ENCODE measurements at places on chromosomes 1 and 21.

GRCh38 chr1:216416488-216416887 lies 6.8 kb downstream of the USH2A start:
- no peak for DNase-seq

DNA sequence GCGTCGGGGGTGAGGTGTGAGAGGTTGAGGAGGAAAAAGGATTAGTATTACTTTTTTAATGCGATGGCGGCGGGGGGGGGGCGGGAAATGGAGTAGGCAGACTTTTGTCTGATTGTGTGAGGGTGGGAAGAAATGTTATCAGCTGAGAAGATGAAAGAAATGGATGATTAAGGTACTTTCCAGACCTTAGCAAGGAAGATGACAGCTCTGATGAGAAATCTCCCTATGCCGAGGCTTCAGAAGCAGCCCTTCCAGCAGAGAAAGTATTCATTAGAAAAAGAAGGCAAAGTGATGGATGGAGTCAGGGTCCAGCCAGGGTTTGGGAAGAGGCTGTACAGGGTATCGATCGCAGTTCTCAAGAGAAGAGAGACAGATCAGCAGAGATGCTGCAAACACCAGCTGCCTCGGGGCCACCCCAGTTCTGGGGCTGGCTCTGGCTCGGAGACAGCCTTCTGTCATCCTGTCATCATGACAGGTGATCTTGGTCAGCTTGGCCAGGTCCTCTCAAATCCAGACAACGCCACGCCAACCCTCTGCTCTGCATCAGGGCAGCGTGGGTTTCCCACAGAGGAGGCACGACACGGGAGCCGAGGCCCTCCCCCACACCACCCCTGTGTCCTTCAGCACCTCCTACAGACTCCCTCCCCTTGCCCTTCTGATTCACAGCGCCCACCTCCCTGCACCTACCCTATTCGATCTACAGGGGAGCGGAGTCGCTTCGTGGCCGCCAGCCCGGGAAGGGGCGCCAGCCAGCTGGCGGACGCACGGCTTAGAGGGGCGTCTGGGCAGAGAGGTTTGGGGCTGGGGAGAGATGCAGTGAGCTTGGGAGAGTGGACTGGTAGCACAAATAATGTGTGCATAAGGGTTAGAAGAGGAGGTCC lies 674 bp upstream of the ATXN7L2 start:
- DNase-seq, result no peak

- no peak for DNase-seq
Observed at GRCh38 chr1:90210633-90211491, 216.0 kb downstream of the ZNF326 start.

DNA sequence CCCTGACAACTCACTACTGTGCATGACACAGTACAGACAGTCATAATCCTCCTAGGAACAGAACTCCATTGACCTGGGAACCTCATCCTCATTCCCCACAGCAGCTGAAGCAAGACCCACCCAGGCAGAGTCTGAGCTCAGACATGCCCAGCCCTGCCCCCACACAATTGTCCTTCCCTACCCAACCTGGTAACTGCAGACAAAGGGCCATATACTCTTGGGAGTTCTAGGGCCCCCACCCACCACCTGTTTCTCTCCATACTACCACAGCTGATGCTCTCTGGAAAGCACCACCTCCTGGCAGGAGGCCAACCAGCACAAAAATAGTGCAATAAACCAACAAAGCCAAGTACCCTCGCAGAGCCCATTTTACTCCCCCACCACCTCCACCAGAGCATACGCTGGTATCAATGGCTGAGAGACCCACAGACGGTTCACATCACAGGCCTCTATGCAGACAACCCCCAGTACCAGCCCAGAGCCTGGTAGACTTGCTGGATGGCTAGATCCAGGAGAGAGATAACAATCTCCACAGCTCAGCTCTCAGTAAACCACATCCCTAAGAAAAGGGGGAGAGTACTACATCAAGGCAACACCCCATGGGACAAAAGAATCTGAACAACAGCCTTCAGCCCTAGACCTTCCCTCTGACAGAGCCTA lies 159.7 kb upstream of the CXADR start:
- no peak for DNase-seq

DNA sequence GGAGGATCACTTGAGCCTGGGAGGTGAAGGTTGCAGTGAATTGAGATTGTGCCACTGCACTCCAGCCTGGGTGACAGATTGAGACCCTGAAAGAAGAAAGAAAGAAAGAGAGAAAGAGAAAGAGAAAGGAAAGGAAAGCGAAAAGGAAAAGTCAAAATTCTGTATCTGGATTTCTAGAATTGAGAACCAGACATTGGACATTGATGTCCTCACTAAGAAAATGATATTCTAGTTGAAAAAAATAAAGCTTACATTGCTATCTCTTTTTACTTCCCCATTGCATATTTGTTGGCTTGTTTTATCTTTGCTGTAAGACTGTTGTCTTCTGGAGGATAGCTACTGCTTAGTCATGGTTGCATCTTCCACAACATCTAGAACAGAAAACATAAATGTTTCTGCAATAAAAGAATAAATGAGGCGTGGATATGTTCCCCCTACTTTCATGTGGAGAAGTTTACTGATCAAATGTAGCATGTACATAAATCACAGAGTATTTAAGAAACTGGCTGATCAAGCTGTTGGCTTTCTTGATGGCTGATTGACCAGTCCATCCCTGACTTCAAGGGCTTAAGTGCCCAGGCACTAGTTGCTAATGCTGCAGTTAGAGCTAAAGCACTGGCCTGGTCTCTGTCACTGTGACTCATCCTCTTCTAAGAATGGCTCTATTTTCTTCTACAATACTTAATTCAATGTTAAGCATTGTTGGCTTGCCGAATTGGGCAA lies 17.7 kb downstream of the CD53 start:
- DNase-seq, result no peak

DNA sequence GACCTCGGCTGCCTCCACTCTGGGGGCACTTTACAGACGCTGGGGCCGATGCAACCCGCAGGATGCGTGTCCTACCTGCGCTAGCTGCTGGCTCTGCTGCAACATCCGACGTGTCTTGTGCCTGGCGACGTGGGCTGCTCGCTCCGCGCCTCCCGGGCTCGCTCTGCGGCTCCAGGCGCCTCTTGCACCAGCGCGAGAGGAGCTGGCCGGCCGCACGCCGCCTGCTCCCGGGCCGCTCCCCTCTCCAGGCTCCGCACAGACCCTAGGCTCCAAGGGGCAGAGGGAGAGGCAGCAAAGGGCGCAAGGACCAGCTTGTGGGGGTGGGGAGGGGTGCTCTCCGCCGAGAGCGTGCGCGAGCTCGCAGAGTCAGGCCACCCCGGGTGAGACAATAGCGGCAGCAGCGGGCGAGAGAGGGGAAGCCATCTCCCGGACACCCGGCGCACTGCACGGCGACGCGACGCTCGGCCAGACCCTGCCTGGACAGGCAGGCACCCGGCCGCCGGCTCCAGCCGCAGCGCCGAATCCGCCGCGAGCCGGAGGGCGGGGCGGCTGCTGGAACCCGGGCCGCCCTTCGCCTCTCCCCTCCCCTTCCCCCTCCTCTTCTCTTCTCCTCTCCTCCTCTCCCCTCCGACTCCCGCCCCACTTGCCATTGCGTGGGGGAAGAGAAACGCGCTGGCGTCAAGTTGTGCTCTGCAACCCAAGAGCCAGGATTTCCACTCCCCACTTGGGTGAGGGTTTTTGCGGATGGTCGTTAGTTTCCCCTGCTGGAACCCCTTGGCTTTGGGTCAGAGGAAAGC lies at the start of gene PIK3C2B:
Gene PIK3C2B, minus strand, starts transcription at position 525 of the 797 bp plus-strand sequence. CDS start 25,003 bp downstream, outside the sequence.
- peak; percentile 90 for DNase-seq

DNA sequence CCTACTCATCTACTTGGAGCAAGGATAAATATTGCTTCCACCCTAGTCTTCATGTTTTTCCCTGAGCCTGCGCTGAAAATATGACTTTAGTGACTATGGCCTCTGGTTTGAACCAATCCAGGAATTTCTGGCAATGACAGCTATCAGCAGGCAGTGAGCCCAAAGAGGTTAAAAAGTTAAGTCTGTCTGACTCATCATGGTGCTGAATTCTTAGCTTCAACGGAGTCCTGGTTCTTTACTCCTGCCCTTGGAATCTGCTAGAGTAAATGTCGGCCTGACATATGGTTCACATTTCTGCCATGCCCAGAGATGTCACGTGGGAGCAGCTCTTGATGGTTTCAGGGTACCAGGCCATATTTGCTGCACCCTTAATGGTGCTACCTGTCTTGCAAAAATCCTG lies 351.6 kb upstream of the PLXNA2 start:
- no peak for DNase-seq

GRCh38 chr1:1027791-1028190 lies 7.9 kb downstream of the AGRN start:
- no peak for DNase-seq

GRCh38 chr21:43778469-43779335 lies 2.6 kb upstream of the CSTB start:
- no peak for DNase-seq

DNA sequence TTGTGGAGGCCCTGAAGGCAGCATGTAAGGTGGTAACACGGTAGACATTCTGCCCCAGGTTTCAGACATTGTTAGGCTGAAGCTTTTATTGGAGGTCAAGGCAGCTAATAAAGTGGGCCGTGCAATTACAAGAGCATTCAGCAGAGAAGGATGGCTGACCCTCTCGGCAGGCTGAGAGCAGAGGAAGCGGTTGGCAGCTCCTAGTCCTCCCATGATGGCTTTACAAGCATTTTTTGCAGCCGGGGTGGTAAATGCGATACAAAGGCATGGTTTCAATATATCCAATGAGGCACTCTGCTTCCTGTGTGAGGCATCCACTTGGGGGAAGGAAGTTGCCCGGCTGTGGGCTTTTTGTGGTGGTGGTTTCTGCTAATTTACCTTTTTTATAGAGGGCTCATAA lies 14.6 kb downstream of the KIF26B start:
- DNase-seq, result no peak

DNA sequence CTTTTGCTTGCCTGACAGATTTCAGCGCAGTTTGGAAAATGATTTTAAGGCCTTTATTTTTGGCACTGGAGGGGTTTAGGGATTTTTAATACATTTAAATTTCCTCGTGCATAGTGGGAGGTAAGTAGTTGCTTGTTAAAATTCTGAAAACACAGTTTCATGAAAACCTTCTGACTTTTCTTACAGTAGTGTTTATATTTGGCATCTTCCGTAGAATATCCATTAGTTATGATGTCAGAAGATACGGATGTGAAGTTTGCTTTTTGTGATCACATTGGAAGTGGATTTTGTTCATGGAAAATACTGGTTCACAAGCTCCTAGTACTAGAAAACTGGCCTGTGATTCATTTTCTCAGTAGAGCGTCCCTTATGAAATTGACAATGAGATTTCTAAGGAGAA lies 1.3 kb downstream of the RABGAP1L start:
- no peak for DNase-seq

DNA sequence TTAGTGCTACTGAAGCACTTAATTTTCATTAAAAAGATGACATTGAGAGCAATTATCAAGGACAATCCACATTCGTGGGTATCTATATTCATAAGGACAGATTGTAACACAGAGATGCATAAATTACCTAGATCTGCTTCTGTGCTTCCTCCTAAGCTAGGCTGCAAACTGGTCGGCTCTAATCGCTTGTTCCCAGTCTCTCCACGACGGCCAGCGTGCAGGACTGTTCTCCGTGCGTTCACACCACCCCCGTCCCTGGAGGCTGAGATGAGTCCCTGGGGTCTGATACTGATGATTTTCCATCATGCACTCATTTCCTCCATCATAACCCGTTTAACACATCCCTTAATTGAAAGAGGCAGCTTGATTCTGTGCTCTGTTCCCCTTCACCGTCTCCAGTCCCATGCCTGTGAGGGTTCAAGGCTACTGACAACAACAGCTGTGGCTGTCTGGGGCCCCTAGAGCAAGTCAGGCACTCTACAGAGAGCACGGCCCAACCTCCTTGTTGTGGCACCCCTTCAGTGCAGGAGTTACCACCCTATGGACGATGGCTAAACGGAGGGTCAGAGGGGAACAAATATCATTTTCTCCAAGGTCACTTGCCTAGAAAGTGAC lies 469.6 kb downstream of the NPHP4 start:
- DNase-seq, result no peak

- no peak for DNase-seq
Observed at GRCh38 chr1:205301205-205301821, 20.2 kb downstream of the NUAK2 start.

DNA sequence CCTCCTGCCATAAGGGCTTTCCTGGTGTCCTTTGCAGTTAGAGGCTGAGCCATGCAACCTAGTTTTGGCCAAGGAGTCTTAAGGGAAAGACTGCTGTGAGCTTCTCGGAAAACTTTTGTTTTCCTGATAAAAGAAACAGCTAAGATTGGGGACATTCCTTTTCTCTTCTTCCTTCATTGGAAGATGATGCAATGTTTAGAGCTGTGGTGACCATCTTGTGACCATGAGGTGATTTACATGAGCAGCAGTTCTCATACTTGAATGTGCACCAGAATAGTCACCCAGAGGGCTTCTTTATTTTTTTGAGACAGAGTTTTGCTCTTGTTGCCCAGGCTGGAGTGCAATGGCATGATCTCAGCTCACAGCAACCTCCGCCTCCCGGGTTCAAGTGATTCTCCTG lies 20.4 kb upstream of the SMAP2 start:
- no peak for DNase-seq

DNA sequence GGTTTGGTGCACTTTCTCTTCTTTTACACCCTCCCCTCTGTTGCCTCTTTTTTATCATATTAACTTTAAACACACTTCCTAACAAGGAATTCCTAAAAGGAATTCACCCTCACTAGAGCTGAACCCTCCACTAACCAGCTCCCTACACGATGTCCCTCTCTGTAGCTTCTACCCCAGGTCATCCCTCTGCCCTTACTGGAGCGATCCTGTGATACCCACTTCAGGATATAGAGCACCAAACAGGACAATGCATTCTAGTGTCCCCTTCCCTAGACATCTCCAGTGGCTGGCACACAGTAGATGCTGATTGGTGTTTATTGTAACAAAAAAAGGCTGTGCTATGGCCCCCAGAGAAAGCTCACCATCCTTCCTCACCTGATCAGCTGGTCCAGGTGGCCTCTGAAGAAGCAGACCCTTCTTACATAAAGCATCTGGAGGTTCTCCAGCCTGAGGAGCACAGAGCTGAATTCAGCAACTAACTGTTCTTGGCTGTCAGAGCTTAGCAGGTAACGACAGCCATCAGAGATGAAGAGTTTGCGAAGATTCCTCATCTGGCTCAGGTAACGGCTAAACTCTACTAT lies 1.4 kb downstream of the PRAMEF18 start:
- no peak for DNase-seq

DNA sequence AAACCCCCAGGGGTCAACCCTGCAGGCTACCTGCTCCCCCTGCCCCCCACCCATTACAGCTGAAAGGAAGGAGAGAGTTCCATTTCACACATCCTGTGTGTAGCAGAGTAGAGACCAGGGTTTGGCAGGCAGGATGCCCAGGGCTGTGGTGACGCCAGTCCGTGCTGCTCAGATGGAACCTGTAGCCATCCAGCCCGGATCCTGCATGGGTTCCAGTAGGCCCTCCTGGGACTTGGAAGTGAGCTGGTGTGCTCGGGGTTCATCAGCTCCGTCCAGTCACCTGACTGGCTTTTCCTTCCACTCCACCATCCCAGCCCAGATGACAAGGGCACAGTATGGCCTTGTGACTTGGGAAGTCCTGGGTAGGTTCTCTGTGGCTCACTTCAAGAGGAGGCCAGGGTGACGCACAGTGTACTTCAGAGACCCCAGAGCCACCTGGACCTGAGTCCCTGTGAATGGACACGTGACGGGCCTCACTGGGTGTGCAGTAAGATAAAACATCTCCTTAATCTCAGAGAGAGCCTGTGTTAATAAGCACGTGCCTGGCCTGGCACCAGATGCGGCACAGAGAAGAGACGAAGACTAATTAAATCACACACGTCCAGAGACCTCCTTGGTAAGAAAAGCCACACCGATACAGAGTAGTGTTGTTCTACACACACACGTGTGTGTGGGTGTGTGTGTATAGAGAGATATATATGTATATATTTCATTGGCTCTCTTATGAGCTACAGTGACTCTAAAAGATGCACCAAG lies 16.0 kb downstream of the ITPKB start:
- DNase-seq, result no peak
